ENCODE measurements at places on chromosomes 1 and 21.

- peak; percentile 45 for DNase-seq
Measured at GRCh38 chr1:28737307-28738132, 780 bp downstream of the YTHDF2 start.

- peak; percentile 92 for DNase-seq
Measured at GRCh38 chr1:246608616-246609376, 42.5 kb downstream of the CNST start.

GRCh38 chr1:55309053-55309452, 93.9 kb upstream of the USP24 start:
- no peak for DNase-seq

DNA sequence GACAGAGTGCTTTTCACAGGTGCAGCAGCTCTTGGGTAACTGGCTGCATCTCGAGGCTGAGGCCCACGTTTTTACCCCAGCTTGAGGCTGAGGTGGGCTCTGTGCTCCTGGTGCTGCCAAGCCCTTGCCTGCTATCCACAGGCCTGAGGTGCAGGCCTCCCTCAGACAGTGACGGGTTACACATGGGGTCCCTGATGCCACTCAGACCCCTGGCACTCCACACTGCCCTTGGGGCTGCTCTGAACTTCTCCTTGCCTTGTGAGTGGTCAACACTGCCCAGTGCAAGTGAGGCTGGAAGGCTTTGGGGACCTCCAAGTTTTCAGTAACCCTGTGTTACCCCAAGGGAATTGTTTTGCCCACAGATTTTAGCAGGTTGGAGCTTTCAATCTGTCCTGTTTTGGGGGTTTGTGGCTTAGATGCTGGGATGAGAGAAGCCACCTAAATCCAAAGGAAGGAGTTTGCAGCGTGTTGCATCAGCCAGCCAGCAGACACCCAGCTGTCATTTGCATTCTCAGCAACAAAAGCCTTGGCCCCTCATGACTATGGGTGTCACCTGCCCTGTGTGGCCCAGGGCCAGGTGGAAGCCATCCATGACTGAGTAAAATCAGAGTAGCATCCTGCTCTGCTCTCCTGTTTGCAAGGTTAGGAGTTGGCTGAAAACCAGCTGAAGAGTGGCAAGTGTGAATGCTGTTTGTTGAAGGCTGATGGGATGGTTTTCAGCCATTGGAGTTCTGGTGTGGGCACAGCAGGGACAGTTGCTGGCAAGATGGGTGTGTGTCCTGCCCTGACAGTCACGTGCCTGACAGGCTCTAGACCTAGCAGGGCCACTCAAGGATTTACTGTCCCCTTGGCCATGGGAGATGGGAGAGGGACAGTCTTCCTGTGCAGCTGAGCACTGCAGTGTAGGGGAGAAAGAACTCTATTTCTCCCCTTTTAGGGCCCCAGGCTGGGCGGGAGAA, 3.2 kb downstream of the RNF187 start:
- DNase-seq = no peak

GRCh38 chr1:150009604-150010392, 728 bp downstream of the OTUD7B start:
- DNase-seq = peak; percentile 84

DNA sequence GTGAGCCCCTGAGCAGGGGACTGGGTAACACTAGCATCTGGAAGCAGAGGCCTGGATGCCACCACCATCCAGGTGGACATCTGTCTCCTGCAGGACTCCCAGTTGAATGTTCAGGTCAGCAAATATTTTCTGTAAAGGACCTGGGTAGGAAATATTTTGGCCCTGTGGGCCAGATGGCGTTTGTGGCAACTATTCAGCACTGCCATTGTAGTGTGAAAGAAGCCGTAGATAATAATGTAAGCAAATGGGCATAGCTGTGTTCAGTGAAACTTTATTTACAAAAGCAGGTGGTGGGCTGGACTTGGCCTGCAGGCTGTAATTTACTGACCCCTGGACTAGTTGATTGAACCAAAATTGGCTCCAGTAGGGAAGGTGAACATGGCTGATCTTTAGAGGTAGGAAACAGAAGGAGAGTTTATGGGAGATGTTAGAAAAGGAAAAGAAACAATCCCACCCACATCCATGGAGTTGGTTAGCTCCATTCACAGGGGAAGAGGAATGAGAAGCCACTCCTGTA, 20.0 kb upstream of the CD101 start:
- DNase-seq = no peak

DNA sequence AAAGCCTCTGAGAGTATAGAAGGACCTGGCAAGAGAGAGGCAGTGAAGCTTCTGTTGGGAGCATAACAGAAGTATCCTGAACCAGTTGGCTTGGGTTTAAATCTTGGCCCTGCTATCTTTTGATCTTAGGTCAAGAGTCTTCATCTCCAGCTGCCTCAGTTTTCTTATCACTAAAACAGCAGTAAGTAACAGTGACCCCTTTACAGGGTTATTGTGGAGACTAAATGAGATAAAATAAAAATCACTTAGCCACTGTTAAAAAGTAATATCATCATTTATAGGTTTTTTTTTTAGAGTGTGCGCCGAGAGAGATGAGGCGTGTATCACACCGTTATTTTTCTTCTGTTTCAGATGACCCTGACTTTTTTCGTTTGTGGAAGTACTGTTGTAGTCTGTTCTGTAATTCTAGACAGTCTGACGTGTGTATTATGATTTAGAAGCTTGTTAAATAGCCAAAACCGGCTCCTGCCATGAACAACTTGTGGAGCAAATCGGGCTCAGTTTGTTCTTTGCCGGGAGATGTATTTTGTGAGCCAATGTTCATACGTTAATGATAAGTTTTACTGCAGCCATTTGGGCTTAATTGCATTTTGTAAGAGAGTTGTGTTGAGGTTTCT, 1.1 kb downstream of the THRAP3 start:
- DNase-seq = no peak

- no peak for DNase-seq
Measured at GRCh38 chr21:32281531-32281930, 2.7 kb upstream of the MIS18A start.

DNA sequence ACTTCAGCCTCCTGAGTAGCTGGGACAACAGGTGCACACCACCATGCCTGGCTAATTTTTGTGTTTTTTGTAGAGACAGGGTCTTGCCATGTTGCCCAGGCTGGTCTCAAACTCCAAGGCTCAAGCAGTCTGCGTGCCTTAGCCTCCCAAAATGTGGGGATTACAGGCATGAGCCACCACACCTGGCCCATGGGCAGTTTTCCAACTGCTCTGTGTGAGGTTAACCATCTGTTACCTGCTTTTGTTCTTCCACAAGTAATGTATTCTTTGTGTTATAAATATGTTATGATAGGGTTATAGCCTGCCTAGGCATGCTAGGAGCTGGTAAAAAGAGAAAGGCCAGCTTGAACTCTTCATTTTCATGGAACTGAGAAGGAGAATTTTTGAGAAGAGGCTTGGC, 30.7 kb downstream of the TUFT1 start:
- peak; percentile 24 for DNase-seq

DNA sequence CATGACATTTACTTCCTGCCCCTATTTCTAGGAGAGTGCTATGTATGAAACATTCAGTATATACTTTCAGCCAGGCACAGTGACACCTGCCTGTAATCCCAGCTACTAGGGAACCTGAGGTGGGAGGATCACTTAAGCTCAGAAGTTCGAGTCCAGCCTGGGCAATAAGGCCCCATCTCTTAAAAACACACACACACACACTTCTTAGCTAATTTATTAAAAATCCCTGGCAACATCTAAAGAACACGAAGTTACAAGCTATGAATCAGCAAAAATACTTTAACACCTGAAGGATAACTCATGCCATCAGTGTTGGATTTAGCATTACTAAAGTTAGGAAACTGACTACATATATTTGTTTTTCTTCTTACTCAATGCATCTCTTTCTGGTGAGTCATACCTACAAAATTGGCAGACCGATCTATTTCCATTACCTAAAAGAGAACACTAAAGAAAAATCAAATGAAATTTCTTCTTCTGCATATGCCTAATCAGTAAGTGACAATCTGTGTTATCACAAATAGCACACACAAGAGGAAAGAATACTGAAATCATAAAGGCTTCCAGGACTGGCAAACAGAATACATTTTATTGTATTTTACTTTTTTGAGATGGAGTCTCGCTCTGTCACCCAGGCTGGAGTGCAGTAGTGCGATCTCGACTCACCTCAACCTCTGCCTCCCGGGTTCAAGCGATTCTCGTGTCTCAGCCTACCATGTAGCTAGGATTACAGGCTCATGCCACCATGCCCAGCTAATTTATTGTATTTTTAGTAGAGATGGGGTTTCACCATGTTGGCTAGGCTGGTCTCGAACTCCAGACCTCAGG, 41.4 kb downstream of the RNF115 start:
- DNase-seq = peak; percentile 94

GRCh38 chr1:51216631-51217030, 19.4 kb upstream of the RNF11 start:
- no peak for DNase-seq

DNA sequence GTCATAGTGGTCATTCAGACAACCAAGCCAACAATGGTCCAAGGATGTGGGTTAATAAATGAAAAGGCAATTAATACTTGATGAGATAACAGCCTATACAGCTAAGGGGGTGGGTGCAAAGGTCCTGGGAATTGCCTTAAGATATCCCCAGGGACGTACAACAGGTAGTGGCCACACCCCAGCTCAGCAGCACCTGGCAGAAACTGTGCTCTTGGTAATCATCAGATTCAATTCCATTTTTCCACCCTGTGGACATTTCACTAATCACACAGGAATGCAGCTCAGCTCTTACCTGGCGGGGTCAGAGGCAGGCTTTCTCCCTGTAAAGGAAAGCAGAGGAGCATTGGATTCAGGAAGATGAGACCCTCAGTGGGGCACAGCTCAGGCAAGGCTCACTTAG, 32.9 kb downstream of the FCRL5 start:
- DNase-seq = peak; percentile 50

DNA sequence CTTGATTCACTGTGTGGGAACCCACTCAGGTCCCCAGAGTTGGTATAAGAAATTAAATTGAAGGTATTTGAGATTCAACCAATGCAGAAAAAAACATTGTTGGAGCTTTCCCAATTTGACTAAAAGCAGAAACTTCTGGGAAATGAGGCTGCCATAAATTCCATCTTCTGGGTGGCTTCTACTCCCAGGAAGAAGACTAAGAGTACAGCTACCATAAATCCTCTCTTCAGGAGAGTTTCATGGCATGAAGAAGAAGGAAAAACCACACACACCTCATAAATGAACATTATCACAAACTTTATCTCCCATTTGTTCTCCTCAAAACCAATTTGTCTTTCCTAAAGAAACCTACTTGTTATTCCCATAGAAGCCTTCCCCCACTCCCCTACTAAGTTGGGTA, 283.9 kb downstream of the DPYD start:
- DNase-seq = no peak

GRCh38 chr1:1132042-1132950, 16.4 kb upstream of the C1orf159 start:
- no peak for DNase-seq

GRCh38 chr1:221664253-221664652, 77.6 kb downstream of the DUSP10 start:
- peak; percentile 51 for DNase-seq

GRCh38 chr21:41403331-41403730, 22.7 kb upstream of the MX1 start:
- no peak for DNase-seq

- DNase-seq = peak; percentile 22
Measured at GRCh38 chr1:87812871-87813577, 484.3 kb downstream of the LMO4 start.

DNA sequence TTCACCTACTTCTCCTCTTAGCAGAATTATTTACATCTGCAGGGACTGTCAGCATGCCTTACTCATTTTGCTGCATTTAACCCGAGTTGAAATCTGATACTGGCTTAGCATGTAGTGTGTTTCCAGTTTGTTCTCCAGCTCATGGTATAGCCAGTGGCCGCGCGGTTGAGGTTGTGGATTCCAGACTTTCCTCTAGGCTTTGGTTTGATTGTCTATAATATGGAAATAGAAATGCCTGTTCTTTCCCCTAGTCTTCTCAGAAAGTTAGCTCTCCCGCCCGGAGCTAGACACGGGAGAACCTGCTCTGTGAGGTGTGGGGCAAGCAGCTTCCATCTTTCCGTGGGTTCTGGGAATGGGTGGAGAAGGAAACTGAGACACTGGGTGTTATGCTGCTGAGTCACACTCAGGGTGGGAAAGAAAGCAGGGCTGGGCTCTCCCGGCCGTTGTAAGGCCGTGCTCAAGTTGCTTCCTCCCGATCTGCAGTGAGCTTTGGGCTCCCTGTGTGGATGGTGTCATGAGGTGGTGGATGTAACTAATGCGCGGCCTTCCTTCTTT, 206.8 kb upstream of the TMEM51 start:
- DNase-seq = peak; percentile 94

- DNase-seq = peak; percentile 13
Measured at GRCh38 chr1:71269818-71270217, 189.0 kb upstream of the ZRANB2 start.

DNA sequence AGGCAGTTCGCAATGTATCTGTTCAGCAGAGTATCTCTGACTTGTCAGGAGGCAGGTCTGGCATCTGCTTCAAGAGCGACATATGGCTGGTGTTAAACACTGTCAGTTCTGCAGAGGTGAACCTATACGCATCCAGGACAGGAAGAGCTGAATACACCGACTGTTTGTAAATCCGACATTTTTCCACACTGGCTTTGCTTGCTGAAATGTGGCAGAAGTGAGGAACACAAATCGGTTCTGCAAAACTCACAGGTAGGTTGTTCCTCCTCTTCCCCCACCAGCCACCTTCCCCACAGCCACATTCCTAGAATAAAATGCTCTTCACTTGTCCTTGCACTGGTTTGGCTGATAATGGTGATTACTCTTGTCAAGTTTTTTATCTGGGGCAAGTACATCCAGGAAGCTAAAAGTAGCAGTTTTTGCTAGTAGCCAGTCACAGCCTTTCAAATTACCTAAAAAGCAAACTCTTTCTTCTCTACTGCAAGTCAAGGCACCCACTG, 289.2 kb downstream of the GRIK1 start:
- DNase-seq = no peak

GRCh38 chr1:187509091-187509490, 680.3 kb downstream of the PLA2G4A start:
- peak; percentile 2 for DNase-seq

DNA sequence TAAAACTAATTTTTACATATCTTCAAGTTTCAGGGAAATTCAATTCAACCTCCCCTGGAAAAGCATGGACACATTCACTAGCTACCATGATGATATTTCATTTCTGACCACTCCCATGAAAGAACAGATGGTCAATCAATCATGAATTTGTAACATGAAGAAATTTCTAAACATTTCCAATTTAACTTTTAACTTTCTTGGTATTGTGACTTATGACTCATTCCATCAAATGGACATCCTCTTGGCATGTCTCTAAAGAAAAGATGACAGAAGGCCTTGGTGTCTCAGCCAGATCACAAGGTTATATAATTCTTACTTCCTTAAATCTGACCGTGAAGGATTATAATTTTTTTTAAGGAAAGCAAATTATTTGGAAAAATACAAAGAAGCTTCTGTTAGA, 10.5 kb upstream of the MCOLN3 start:
- no peak for DNase-seq

DNA sequence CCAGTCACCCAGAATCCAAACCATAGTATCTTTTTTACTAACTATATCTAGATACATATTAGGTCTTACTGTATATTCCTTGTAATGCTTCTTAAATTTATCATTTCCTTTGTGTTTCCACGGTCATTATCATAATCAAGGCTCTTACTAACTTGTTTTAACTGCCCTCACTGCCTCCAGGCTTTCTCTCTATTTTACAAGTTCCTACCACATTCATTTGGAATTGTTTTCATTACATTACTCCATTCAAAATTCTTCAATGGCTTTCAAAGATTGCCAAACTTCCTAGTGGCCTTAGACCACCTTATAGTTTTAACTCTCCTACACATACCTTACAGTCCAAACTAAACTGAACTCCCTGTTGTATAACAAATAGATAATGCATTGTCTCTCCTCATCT, 6.3 kb downstream of the HFM1 start:
- no peak for DNase-seq

GRCh38 chr21:44517175-44517899, 22.7 kb downstream of the KRTAP10-1 start:
- no peak for DNase-seq

Measured in epithelial cell of esophagus (primary cell).